ENCODE measurements at places on chromosomes 3 and 15. TPM values are rescaled to one million over a fixed set of nuclear protein-coding genes. Genes with fewer than 3 reads are reported as not detected.

- no peak for DNase-seq
Measured at GRCh38 chr3:189914799-189915198, 205.9 kb downstream of the P3H2 start.

DNA sequence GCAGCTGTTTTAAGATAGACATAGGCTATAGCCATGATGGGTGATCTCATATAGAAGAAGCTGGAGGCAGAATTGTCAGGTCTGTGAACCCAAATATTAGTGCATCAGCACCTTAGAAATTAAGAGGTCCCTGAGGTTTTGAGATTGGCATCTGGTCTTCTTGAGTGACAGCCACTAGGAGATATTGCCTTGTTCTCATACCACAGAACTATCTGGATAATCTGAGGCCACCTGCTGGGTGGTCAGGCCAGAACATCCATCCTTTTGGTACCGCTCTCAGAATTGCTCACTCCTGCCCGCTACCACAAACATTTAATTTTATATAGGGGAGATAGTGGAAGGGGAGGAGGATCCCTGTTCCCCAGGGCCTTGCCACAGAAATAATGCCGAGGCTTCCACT is 210.6 kb upstream of the ZPLD1 start:
- no peak for DNase-seq

The P2RY13 gene
- not detected for total RNA-seq

The FEZF2 gene
- not detected for total RNA-seq

- DNase-seq, result no peak
Measured at GRCh38 chr3:47407896-47408838, 27.3 kb downstream of the PTPN23 start.

GRCh38 chr3:79255702-79256101 is 512.1 kb downstream of the ROBO1 start:
- no peak for DNase-seq

DNA sequence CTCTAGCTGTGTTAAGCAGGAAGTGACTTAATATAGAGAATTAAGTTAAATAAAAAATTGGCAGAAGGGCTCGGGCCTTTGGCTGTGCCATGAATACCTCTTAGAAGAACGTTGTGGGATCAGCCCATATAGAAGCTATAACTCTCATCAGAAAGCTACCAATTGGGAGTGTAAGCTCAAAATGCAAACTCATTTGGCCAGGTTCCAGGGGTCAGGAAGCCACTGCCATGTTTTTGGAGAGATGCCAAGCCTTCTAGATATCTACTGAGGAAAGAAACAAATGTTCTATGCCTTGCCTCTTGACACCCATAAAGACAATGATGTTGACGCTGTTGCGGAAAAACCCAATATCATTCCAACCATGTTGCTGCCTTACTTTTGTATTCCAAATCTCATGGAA is 475.2 kb upstream of the TGFBR2 start:
- DNase-seq, result no peak

DNA sequence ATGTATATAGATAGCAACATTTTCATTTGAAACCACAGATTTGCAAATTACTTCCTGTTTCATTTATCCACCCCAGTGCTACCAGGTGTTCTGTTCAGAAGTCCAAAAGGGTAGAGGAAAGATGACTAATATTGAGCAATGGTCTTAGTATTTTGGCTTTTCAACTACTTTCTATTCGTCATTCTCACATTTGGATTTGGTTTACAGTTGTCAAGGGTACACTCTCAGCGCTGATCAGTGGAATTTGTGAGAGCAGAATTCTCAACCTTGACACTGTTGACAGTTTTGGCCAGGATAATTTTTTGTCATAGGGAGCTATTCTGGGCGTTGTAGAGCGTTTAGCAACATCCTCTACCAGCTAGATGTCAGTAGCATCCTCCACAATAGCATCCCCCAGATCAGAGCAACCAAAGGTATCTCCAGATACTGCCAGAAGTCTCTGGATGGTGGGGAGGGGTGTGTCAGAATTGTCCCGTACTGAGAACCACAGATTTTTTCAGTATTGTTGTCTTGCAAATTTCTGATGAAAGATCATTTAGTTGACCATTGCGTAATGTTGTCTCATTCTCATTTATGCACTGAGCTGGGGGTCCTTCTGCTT is 4.2 kb downstream of the HMCES start:
- no peak for DNase-seq
